ENCODE measurements at places on chromosomes 7 and 10.

- DNase-seq: no peak
Observed at GRCh38 chr10:17781856-17782255, 27.3 kb upstream of the MRC1 start.

DNA sequence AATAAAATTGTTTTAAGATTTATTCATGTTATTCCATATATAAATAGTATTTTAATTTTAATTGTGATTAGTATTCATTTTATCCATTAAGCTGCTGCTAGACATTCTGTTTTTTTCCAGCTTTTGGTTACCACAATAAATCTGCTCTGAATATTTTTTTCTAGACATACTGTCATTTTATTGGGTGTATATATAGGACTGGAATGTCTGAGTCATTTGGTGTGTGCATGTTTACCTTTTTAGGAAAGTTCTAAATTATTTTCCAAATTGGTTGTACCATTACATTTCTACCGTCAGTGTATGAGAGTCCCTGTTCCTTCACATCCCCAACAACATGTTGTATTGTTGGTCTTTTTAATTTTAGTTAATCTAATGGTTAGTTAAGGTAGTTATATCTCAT is 1138.1 kb downstream of the REEP3 start:
- no peak for DNase-seq

GRCh38 chr10:102449321-102450123 is 1.8 kb downstream of the C10orf95 start:
- DNase-seq: peak; percentile 58

DNA sequence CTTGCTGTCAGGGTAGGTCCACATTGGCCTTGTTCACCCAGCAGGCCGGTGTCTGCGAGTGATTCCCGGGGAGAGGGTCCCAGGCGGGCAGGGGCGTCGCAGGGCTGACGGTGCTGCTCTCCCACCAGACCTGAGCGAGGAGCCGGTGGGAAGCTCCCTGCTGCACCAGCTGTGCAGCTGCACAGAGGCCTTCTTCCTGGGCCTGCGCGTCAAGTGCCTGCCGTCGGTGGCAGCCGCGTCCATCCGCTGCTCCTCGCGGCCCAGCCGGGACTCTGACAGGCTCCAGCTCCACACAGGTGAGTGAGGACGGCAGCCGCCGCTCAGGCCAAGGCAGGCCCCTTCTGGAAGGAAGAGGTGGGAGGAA is 14.6 kb downstream of the AMZ1 start:
- no peak for DNase-seq

DNA sequence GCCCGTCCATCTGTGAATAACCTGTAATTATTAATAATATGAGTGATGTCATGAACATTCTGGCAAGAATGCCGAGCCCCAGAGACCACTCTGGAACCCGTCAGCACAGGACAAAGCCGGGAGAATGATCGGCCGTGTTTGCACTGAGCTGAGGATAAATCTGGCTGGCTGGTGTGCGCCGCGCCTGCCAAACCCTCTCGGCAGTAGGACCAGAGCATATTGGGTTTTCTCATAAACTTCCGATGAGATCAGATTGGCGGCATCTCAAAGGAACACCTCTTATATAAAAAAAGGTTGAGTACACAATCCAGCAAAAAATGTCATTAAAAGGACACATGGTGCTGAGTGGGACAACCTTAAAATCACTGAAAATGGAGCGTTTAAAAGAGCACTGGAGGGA is 296.0 kb upstream of the MKI67 start:
- no peak for DNase-seq
